Anterior cingulate cortex (tissue), 58 donors: ENCODE measurements at places on chromosomes 11 and 22.

DNA sequence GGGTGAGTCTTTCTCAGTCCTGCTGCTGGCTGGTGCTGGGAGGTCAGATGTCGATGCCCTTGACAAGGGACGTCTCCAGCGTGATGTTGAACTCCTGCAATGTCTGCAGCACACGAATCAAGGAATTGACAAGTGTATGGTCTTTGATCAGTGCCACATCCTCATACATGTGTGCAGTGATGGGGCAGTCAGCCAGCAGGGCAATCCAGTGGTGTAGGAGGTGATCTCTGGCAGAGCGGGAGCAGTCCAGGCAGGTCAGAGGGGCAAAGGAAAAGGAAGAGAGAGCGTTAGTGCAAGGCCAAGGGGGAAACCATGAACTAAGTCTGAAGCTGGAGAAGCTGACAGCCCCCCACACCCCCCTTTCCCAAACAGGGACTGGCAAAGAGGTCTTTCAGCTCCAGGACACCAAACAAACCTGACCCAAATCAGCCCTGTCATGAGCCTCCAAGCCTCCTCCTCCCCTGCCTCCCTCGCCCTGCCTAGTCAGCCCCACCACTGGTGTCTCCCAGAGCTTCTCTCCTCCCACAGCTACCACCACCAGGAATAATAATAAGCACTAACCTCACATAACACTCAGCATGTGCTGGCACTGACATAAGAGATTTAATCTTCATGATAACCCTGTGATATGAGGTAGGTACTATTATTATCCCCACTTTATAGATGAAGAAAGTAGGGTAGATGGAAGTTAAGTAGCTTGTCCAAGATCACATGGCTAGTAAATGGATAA, 48.4 kb upstream of the SCUBE2 start:
- DNase-seq = no peak

- no peak for DNase-seq
These were observed 21.5 kb upstream of the EFCAB6 start for GRCh38 chr22:43833286-43834240.

DNA sequence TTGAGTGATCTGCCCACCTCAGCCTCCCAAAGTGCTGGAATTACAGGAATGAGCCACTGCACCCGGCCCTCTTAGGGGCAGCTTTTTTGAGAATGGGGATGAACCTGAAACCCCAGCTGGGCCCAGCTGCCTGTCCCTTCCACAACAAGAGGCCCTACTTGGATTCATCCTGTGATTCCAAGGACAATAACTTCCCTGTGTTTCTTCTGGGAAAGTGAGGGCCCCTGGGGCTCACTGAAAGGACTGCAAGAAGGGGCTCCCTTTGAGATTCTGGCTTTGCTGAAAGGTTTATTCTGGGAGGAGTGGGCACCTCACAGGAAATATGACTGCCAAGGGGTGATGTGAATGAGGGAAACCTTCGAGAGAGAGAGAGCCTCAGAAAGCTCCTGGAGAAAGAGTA, 12.3 kb upstream of the GNAZ start:
- no peak for DNase-seq

GRCh38 chr22:35782504-35782903, 64.8 kb downstream of the APOL5 start:
- DNase-seq = no peak

GRCh38 chr11:91591021-91591420, 633.6 kb upstream of the FAT3 start:
- DNase-seq = no peak
